ENCODE measurements at places on chromosomes 13 and 19.

GRCh38 chr13:108779308-108779707 lies 149.9 kb downstream of the MYO16 start:
- no peak for DNase-seq

GRCh38 chr13:33072282-33072681 lies 56.1 kb downstream of the KL start:
- DNase-seq, result no peak

GRCh38 chr13:41557719-41558118 lies 100.4 kb downstream of the RGCC start:
- no peak for DNase-seq

- no peak for DNase-seq
These were observed 50.2 kb downstream of the RFX2 start for GRCh38 chr19:6059988-6060599.

GRCh38 chr13:84902243-84902642 lies 897.0 kb downstream of the SLITRK6 start:
- DNase-seq, result no peak

GRCh38 chr13:97460004-97460775 lies 26.2 kb downstream of the RAP2A start:
- no peak for DNase-seq

DNA sequence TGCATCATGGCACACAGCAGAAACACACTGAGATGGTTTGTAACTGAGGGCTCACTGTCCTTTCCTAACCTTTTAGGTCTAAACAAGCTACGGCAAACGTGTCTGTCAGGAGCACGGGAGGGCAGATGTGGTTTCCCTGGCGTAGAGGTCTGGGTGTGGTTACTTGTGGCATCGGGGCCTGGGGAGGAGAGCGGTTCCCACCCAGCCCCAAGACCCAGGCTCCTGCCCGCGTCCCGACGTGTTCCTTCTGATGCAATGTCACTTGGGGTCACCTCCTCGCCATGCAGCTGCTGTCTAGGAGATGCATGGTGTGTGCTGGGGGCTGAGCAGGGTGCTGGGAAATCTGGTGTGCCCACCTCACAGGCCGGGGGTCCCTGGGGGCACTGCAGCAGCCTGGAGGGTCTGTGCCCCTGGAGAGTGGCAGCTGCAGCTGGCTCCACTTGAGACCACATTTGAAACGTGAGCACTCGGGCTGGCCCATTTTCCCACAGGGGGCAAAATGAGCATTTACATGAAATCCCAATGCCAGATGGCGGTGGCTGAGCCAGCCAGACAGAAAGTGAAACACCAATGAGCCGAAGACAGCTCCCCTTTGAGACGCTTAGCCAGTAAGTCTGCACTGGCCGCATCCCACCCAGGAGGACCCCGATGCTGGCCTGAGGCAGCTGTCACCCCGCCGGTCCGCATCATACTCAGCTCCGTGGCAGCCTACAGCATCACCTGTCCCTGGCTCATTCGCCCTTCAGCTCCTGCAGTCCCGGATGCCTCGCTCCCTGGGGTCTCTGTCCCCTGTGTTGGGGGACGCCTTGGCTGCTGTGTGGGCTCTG lies 22.3 kb upstream of the MYDGF start:
- no peak for DNase-seq

DNA sequence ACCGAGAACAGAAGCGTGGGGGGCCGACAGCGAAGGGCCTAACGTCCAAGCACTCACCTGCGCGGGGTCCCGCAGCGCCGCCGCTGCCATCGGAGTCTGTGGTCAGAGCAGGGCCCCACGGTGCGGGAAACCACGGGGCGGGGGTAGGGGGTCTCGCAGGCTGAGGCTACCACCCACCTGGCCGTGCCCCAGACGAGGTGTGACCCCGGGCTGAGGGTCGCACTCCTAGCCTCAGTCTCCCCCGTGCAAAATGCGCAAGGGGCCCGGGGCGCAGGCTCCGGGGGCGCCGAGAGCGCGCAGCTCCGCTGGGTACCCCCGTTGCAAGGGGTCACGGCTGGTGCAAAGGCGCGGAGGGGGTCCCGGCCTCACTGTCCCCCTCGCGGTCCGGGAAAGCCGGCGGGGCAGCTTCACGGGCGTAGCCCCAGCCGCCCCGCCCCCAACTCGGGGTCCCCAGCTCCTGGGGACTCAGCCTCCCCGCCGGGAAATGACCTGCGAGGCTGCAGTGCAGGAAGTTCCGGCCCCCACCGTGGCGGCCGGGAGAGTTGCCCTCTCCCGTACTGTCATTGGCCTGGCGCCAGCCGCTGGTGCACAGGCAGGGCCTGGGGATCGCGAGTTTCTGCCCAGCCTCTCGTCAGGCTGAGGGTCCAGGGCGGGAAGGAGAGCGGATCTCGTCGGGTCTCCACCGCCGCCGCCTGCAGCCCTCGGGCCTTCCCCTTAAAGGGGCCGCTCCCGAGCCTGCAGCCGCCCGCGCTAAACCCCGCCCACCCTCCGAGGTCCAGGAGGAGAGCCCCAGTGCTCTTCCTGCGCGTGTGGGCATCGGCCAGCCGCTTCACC lies at the start of gene ZNF792:
TSS of gene ZNF792 (minus strand) at position 657 of the 834 bp plus-strand sequence. CDS start at position 90, 567 bp downstream.
- no peak for DNase-seq

- DNase-seq, result no peak
These were observed 1.9 kb upstream of the PLPPR3 start for GRCh38 chr19:823565-824121.

DNA sequence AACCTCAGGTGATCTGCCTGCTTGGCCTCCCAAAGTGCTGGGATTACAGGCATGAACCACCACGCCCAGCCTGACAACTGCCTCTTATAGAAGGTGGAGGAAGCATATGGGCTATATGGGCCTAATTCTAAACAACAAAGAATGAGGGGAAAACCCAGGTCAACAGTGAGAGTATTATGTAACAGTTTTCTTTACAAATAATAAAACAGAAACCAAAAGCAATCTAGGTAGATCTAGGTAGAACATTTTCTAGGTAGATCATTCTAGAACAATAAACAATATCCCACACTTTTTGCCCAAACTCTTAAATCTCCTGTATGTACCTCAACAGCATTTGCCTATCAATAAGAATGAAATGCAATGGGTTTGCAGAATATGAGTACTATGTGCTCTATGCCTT lies 267.4 kb downstream of the ABCC4 start:
- DNase-seq, result no peak

DNA sequence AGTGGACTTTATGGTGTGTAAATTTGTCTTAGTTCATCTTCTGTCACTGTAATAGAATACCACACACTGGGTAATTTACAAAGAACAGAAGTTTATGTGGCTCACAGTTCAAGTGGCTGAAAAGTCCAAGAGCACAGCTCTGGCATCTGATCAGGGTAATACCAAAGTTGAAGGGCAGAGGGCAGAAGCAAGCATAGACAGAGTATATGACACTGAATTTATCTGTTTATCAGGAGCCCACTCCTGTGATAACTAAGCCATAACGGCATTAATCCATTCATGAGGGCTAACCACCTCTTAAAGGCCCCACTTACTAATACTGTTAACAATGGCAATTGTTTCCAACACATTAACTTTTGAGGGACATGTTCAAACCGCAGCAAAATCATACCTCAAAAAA lies 4.0 kb upstream of the RFXAP start:
- DNase-seq, result no peak

DNA sequence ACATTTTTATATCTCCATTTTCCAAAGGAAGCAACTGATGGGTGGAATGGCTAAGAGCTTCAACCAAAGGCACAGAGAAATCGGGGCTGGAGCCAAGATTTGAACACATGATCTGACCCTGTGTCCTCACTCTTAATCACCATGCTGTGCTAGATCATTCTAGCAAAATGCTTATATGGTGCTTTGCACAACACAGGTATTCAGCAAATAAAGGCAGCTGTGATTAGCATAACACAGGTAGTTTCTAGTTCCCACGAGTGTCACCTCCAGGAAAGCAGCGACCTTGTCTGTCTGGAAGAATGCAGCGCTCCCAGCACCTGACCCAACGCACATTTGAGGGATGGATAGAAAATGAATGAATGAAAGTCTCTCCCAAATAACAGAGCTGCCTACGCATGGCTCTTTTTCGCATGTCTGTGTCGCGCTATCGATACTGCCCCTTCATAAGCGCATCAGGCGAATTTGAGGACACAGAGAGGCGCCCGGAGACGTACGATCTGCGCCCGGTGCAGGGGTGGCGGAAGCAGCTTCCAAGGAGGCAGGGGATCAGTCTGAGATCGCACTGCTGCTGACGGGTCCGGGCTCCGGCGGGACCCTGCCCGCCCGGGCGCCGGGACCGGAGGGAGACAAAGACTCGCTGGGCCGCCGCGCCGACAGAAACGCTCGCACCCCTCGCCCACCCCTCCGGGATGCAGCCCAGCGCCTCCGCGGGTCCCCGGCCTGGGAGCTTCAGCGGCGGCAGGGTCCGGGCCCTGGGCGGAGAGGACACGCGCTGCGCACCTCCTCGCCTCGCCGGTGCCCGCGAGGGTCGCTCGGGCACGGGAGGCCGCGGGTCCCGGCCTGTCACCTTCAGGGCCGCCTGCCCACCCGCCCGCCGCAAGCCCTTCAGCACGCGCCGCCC lies 609 bp downstream of the EPS15L1 start:
- no peak for DNase-seq

- DNase-seq, result no peak
These were observed 2.3 kb downstream of the ENOX1 start for GRCh38 chr13:43784496-43784895.

DNA sequence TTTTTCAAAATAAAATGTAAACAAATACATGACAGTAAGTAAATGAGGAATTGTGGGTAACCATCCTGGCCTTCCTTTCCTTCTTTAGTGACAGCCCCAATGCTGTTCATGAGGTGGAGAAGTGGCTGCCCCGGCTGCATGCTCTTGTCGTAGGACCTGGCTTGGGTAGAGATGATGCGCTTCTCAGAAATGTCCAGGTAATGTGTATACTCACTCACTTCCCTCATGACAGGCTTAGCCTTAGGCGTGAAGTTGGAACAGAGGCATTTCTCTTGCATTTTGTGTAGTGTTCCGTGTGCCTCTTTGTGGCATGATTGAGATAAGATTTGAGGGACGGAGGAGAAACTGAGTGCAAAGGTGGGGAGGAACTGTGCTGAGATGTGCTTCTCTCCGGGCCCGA lies 12.0 kb downstream of the NAXD start:
- no peak for DNase-seq

DNA sequence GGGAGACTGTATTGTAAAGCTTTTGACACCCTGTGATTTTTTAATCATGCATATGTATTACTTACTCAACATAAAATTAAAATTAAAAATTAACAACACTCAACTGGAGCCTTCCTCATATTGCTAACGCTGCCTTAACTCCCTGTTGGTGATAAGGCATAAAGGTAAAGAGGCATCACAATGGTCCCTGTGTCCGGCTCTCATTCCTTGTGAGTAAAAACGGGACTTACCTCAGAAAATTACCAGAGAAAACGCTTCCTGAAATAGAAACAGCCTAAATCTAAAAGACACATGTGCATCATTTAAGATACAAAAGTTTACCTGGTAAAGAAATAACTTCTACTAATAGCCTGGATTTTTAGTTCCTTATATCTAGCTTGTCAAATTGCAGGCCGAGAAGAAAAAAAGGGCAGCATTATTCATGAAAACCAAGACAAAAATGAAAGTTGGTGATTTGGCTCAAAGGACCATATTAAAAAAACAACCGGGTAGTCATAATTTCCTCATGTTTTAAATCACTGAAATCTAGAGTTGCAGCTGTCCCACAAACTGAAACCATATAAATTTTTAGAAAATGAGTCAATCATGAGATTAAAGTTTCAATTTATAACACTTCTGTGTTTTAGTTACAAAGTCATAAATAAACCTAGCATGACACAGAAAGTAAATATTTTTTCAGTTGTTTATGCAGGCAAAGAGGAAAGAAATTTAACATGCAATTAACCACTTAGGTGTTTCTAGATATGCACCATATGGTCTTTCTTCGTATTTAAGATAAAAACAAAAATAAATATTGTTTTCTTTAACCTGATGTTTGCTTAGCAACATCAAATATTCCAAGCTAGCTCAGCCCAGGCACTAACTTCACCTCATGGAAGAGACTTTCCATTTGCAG lies 94.7 kb downstream of the MIPEP start:
- DNase-seq, result no peak

GRCh38 chr13:49373716-49374115 lies 70.1 kb downstream of the CAB39L start:
- no peak for DNase-seq

DNA sequence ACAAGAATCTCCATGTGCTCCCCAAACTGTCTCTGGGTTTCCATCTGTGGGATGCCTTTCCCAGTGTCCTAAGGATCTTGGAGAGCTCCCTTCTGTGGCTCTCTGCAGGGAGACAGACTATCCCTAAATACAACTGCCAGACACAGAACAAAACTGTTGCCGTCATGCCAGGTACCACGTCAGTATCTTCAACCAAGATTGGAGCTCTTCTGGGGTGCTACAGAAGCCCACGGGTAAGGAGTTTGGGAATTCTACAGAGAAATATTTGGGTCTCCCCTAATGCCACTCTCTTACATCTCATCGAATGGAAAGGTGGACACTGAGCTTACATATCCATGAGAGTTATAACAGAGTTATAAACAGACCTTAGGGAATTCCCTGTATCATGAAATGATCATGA lies 4.9 kb upstream of the MBD3L3 start:
- DNase-seq, result no peak

DNA sequence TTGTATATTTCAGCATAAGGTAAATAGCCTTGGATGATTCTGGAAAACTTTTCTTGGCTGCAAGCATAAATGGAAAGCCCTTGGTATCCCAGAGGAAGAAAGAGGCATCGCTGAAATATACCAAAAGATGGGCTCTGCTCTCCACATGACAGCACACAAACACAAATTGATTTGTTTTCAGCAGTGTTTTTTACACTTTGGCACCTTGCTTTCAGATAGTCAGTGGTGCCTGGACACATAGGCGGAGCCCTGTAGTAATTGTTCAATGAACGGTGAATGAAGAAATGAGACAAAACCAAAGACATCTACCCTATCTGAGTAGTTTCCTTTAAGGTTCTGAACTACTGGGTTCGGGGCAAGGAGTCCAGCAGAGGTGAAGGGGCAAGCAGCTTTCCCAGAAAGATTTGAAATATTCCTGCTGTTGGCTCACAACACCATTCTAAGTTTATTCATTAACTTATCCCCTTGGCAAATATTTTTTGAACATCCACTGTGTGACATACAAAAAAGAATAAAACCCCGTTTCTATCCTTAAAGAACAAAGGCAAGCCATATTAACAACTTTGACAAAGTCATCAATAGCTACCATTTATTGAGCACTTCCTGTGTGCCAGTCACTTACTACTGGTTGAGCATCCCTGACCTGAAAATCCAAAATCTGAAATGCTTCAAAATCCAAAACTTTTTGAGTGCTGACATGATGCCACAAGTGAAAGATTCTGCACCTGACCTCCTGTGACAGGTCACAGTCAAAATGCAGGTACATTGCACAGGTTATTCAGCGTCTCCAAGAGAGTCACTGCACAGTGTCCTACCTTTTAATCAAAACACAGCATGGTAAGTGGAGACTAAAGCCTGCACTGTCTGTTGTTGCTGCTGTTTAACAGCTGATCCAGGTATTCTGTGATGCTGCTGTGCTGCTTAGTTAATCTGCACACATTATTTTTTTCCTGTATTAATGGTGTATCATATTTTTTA lies 238.1 kb downstream of the DCLK1 start:
- DNase-seq, result no peak

GRCh38 chr19:10184636-10185035 lies 10.1 kb downstream of the DNMT1 start:
- DNase-seq, result no peak

Measured in stimulated activated CD8-positive, alpha-beta memory T cell treated with anti-CD3 and anti-CD28 coated beads, Interleukin-15, amount 100 ng/mL, for 4 hours (primary cell).